Sciatic nerve (tissue), 2 donors: ENCODE measurements at places on chromosomes 16 and 17. TPM values are rescaled to one million over a fixed set of nuclear protein-coding genes. Genes with fewer than 3 reads are reported as not detected.

DNA sequence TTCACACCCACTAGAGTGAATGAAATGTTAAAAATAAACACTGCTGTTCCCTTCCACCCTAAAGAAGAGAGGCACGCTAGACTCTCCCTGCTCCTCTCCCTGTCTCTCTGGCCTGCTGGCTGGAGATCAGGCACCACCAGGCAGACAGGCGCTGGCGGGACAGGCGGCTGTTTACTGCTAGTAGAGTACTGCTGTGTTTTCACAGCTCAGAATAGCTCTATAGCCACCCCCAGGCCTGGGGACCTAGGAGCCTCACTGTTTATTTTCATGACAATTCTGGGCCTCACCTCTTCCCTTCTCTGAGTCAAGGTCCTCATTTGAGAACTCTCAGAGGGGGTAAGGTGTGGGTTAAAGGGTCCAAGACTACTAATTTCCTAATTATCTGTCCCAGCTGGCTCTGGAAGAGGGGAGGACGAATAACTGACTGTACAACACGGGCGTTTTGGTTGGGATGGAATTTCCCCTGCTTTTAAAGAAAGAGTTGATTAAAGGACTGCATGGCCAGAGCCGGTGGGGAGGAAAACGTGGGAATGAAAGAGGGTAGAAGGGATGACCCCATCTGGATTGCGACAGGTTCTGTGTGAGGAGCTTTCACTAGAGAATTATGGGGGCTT, 9.0 kb upstream of the G6PC1 start:
- DNase-seq, result no peak

DNA sequence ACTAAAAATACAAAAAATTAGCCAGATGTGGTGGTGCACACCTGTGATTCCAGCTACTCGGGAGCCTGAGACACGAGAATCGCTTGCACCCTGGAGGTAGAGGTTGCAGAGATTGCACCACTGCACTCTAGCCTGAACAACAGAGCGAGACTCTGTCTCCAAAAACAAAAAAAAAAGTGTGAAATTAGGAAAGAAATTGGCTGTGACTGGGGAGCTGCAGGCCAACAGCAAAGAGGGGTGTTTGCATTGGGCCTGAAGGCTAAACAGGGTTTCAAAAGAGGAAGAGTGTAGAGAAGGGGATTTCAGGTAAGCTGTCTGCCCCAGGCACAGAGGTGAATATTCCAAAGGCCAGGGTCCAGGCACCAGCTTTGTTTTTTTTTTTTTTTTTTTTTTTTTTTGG, 9.4 kb downstream of the BMERB1 start:
- DNase-seq, result no peak

- DNase-seq, result no peak
Observed at GRCh38 chr16:19823322-19823721, 61.3 kb downstream of the GPRC5B start.

DNA sequence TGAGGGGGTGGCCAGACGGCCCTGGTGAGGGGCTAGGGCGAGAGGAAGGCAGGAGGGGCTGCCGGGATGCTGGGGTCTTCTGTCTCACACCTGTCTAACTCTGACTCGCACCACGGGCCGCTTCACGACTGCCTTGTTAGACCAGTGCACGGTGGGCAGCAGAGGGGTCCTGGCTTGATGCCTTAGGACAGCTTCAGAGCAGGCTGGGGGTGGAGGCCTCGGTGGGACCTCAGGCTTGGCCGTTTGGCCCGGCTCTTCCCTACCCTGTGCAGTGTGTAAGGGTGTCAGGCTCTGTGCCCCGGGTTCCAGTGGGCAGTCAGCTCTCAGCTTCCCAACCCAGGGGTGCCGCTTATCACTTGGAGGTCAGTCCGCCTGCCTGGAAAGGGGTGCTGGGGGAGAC, 100.7 kb downstream of the OR1D5 start:
- no peak for DNase-seq

DNA sequence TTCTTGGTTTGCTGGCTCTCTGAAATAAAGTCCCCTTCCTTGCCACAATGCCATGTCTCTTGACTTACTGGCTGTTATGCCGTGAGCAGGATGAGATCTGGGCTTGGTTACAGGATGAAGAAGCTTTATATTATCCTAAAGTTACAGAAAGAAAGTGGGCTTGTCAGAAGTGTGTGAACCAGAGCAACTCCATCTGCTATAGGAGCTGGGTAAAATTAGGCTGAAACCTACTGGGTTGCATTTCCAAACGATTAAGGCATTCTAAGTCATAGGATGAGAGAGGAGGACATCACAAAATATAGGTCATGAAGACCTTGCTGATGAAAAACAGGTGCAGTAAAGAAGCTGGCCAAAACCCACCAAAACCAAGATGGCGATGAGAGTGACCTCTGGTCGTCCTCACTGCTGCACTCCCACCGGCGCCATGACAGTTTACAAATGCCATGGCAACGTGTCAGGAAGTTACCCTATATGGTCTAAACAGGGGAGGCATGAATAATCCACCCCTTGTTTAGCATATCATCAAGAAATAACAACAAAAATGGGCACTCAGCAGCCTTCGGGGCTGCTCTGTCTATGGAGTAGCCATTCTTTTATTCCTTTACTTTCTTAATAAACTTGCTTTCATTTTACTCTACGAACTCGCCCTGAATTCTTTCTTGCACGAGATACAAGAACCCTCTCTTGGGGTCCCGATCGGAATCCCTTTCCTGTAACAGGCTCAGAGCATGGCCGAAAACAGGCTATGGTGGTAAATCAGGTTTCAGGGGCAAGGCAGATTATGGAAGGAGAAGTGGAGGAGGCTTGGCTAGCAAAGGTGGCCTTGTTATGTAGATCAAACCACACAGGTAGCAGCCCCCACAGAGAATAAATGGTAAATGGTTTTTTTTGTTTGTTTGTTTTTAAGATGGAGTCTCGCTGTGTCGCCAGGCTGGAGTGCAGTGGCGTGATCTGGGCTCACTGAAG, 81.3 kb upstream of the C16orf82 start:
- no peak for DNase-seq

DNA sequence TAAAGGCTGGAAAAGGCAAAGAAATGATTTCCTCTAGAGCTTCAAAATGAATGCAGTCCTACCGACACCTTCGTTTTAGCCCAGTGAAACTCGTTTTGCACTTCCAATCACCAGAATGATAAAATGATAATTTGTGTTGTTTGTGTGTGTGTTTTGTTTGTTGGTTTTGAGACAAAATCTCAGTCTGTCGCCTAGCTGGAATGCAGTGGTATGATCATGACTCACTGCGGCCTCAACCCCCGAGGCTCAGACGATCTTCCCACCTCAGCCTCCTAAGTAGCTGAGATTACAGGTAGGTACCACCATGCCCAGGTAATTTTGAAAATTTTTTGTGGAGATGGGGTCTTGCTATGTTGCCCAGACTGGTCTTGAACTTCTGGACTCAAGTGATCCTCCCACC, 3.4 kb upstream of the EVPLL start:
- no peak for DNase-seq

The TBC1D26 gene
- 0.27 TPM for total RNA-seq

The SLC5A11 gene
- not detected for total RNA-seq

The CA5A gene
- total RNA-seq, result not detected
